ENCODE measurements at places on chromosomes 1 and 21.

GRCh38 chr1:5659606-5660005, 332.6 kb downstream of the NPHP4 start:
- no peak for DNase-seq

- no peak for DNase-seq
These were observed 125.9 kb upstream of the VAMP3 start for GRCh38 chr1:7644961-7645750.

- DNase-seq: no peak
These were observed 4.7 kb downstream of the TFF3 start for GRCh38 chr21:42310411-42311001.

DNA sequence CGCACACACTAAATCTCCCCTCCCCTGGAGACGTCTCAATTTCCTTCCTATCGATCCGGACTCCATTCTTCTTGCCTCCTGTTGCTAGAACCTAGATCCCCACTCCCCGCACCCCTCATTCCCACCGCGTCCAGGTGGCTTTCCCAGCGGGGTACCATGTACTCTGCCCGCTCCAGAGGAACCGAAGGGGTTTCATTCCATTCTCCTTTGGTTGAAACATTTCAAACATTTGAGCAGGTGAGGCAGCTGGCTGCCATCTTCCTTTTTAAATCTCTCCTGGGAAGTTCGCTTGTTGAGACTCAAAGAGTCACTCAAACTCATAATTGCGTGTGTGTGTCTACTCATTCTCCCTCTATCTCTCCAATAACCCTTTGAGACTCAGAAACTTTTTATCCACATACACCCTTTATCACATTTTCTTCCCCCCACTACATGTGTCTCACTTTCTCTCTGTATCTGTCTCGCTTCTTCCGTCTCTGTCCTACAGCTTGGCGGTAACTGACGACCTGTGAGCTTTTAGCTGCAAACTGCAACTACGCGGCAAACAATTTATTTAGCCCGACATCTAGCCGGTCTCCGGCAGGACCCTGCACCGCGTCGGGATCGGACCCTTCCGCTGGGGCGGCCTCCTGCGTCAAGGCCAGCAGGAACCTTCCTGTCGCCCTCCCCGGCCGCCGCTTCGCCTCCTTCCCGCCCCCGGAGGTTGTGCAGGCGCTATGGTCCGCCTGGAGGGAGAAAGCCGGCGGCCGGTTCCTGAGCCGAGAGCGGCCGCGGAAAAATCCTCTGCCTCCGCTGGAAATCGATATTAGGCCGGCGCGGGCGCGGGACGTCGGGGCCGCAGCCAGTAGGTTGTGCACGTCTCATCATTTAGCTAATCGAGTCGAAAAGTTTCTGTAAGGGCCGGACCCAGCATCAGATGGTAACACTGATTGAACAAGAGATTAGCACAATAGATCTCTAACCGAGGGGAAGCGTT, 3.0 kb upstream of the FOXD3 start:
- peak; percentile 17 for DNase-seq

- no peak for DNase-seq
These were observed 8.5 kb upstream of the DMBX1 start for GRCh38 chr1:46480959-46481646.

DNA sequence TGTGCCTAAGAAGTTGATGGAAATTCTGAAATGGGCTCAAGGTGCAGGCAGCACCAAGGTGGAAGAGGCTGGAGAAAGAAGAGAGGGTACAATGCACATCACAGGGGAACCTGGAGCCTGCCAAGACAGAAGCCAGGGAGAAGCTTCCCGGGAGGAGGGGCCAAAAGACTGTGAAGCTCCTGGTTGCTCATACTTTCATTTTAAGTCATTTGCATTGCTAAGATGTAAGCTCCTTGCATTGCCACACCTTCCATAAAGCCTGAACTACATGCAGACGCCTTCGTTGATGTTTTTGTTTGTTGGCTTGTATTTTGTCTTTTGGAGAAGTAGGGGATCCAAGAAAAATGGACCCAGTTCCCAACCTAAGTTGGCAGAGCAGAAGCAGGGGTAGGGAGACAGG, 69.0 kb downstream of the HMGB4 start:
- no peak for DNase-seq

DNA sequence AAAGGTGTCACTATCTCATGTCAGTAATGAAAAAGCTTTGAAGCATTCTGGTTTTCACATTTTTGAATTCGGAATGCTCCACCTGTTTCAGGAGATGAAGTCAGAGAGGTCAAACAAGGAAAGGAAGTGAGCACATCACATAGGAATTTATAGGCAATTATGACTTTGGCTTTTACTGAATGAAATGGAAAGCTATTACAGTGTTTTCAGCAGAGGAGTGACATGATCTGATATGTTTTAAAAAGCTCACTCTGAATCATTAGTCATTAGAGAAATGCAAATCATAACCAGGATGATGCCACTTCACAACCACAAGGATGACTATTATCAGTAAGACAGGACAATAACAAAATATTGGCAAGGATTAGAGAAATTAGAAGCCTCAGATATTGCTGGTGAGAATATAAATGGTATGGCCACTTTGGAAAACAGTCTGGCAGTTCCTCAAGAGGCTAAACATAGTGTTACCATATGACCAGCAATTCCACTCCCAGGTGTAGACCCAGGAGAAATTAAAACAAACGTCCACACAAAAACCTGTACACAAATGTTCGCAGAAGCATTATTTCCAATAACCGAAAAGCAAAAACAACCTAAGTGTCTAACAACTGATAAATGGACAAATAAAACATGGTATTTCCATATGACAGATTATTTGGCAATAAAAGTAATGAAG, 7.5 kb downstream of the TAF1A start:
- no peak for DNase-seq

DNA sequence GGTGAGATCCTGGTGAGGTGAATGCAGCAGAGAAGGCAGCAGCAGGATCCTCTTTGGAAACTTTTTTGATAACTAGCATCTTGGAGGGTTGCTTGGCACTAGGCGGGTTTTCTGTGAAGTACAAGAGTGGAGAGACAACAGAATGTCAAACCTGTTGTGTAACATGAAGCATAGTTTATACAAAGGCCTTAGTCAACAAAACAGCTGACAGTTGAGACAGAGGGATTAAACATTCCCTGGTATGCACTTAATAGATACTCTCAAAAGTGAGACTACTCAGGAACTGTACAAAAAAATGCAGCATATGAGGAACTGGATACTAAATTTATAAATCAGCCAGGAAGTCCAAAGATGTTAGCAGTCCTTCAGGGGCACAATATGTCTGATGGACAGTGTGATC, 16.4 kb upstream of the CCDC17 start:
- DNase-seq: no peak

GRCh38 chr1:120133228-120133927, 42.9 kb downstream of the SEC22B start:
- no peak for DNase-seq

- no peak for DNase-seq
These were observed 87.7 kb upstream of the TNFSF4 start for GRCh38 chr1:173294843-173295242.

DNA sequence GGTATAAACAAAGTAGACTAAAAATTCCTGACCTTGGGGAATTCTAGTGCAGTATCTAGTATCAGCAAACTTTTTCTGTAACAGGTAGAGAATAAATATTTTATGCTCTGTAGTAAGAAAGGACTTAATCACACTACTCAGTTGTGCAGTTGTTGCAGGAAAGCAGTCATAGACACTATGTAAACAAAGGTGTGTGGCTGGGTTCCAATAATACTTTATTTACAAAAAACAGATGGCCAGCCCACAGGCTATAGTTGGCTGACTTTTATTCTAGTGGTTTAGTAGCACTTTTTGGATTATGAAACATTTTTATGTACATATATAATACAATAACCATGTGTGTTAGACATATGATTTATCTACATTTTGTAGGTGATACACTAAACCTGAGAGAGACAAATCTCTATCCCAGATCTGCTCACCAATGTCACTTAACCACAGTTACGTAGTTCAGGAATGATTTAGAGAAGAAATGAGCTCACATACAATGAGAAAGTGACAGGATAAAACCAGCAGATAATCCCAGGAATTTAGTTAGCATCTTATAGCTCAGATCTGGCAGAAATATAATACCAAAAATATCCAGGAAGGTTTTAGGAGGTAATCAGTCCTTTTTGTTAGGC, 56.1 kb downstream of the MIER1 start:
- DNase-seq: no peak

- DNase-seq: no peak
These were observed 1017.9 kb downstream of the ADGRL2 start for GRCh38 chr1:82818586-82818985.

GRCh38 chr1:65146908-65147423, 1.0 kb upstream of the AK4 start:
- DNase-seq: no peak

GRCh38 chr1:207313131-207313530, 8.3 kb upstream of the CD55 start:
- DNase-seq: no peak

DNA sequence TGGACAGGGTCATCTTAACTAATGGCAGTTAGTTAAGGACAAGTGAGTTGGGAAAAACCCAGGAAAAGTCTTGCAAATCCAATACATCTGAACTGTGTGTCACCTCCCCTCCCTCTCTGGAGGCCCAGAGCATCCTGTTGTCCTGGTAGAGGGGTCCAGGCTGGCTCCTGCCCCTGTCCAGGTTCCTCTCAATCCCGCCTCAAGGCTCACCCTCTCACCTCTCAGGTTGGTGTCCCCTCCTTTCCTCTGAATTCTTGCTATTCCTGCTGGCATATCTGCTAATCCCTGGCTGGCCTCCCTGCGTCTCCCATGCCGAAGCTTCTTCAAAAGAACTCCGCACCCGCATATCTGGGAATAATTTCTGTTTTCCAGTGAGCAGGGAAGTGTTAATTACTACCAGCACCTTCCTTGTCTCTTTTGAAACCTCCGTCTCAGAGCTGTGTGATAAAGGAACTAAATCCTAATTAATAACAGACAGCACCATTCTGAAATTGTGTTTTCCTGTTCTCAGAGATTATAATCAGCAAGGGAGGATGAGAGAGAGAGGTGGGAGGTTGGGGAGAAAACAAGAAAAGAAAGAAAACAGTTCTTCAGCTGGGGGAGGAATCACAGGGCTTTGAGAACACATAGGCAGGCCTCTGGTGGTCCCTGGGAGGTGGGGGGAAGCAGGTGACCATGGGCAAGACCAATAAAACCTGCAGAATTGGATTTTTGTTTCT, 568.0 kb downstream of the PTPRU start:
- DNase-seq: no peak

DNA sequence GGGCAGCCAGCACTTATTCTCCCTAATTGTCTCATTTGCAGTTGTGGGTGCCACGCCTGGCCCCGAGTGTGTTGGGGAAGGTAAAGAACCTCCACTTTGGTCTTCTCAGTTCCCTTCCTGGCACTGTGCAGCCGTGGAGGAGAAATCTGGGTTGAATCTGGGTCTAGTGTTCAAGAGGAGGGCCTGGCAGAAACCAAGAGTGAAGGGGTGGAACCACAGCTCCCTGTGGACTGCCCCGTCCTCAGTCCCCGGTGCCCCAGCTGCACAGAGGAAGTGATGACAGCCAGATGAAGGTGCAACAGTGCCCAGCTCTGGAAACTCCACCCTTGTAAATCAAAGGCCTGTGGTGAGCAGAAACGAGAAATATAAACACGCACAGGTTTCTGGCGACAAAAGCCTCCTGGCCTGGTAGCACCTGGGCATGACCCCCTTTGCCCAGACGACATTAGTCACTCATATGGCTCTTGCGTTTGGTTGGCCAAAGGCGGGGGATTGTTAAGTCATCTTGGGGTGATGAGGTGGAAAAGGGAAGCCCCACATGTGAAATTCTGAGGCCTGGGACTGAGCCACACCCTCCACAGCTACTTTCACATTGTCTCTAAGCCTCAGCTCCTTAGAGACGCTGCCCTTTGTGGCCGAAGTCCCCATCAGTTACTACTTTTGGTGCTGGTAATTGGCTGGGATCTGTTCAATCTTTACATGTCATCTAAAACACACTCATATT, 4.2 kb upstream of the ECE1 start:
- peak; percentile 84 for DNase-seq

DNA sequence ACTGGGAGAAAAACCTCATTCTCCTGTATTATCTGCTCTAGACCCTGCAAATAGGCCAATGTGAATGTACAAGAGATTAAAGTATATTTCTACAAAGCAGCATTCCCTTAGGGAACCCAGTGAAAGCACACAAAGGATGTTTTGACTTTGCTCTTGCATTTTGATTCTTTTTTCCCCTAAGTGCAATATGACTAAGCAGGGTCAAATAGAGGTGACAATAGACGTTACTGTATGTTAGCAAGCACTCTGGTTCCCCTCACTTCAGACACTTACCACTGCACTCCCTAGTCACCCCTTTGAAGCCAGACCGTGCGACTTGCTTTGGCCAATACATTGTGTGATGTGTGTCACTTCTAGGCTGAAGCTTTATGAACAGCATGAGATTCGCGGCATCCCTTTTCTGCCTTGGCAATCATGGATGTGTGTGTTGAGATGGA, 209.7 kb downstream of the RHOU start:
- no peak for DNase-seq

DNA sequence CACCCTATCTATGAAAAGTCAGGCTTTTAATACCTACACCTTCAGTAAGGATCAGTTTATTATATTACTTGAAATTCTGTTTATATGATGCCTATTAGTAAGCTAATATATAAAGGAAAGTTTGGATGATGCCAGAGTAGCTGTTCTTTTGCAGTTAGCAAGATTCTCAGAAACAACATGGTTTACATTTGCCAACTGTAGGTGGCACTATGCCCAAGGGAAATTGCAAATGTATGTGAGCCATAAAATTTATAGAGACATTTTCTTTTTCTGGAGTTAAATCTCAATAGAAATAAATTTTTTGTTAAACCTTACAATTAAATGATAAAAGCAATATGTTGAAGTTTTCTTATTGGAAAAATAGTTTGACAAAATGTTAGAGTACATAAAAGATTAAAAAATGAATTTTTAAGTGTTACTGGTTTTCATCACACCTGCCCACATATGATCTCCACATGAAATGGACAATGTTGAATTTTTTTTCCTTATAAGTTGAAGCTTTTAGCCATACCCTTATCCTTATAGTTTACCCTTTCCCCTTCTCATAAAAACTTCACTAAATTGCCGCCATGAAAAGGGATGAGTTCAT, 32.1 kb upstream of the EPHX4 start:
- peak; percentile 23 for DNase-seq

- DNase-seq: no peak
These were observed 3.9 kb upstream of the IFI44 start for GRCh38 chr1:78645723-78646122.

- no peak for DNase-seq
These were observed 57.4 kb downstream of the SLC66A1 start for GRCh38 chr1:19369396-19370090.

DNA sequence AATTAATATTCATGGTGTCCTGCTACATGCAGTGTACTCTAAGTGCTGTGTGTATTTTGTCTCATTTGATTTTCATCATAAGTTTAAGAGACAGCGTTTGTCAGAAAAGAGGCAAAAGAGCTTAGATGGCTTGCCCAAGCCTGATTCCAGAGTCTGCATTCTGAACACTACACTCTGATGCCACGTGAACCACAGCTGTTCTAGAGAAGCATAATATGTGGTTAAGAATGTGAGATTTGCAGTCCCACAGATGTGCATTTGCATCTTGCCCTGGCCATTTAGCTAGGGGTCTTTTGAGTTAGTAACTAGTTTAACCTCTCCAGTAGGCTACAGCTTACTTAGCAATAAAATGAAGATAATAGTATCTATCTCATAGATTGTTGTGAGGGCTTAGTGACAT, 9.2 kb upstream of the GADD45A start:
- DNase-seq: no peak
